Karpas-422 (cell line): ENCODE measurements at places on chromosomes 3 and 15. TPM values are rescaled to one million over a fixed set of nuclear protein-coding genes. Genes with fewer than 3 reads are reported as not detected.

- no peaks in the 10 kb centered on the region for H3K4me1 ChIP-seq
- H3K27ac ChIP-seq = no peak overlapping the region
- no peaks in the 10 kb centered on the region for H3K36me3 ChIP-seq
- DNase-seq = no peak
- no peak overlapping the region for H3K4me3 ChIP-seq
Measured at GRCh38 chr3:79424811-79425210, 343.0 kb downstream of the ROBO1 start.

- peaks cover 95% of the 10 kb centered on the region for H3K4me1 ChIP-seq
- no peaks in the 10 kb centered on the region for H3K27me3 ChIP-seq
- peak overlapping the region; percentile 56 for H3K4me3 ChIP-seq
- DNase-seq = peak; percentile 93
- H3K36me3 ChIP-seq = no peaks in the 10 kb centered on the region
Measured at GRCh38 chr15:38076786-38077185, 142.3 kb downstream of the TMCO5A start.

DNA sequence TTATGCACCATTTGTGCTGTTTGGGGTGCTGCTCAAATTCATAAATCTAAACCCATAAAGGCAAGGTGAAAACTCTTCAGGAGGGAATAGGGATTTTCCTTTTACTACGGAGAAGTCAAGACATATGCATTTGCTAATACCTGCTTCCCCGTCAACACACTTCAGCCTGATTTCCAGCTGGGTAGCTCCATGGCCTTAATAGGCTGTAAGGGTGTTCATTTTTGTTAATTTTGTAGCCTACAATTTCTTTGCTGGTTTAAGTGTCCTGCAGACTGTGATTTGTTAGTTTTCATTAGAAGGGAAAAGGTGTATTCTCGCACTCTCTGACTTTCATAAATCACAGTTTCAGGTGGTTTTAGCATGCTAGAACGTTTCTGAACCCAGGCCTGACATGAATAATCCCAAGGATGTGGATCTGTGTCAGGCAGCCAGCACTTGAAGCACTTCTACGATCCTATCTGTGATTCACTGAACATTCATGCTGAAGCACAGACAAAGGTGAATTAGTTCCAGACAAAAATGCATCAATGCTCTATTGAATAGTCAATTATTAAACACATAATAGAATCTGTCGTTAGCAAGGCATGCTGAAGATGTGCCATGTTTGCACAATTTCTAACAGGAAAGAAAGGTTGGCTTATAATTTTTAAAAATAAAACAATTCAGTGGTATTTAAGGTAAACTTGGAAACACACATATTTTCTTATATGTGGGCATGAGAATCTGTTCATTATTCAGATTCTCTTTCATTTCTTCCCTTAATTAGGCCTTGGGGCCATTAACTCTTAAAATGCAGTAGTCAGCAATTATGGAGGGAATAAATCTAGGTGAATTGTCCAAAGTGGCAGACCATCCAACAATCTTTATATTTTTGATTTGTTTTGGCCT, 17.9 kb upstream of the NMNAT3 start:
- no peaks in the 10 kb centered on the region for H3K36me3 ChIP-seq
- H3K27me3 ChIP-seq = no peaks in the 10 kb centered on the region
- H3K27ac ChIP-seq = no peak overlapping the region
- no peaks in the 10 kb centered on the region for H3K4me1 ChIP-seq
- H3K4me3 ChIP-seq = no peak overlapping the region

GRCh38 chr15:55858661-55859060, 115.7 kb upstream of the PRTG start:
- H3K4me1 ChIP-seq = no peaks in the 10 kb centered on the region
- H3K27me3 ChIP-seq = no peaks in the 10 kb centered on the region
- H3K27ac ChIP-seq = no peak overlapping the region

DNA sequence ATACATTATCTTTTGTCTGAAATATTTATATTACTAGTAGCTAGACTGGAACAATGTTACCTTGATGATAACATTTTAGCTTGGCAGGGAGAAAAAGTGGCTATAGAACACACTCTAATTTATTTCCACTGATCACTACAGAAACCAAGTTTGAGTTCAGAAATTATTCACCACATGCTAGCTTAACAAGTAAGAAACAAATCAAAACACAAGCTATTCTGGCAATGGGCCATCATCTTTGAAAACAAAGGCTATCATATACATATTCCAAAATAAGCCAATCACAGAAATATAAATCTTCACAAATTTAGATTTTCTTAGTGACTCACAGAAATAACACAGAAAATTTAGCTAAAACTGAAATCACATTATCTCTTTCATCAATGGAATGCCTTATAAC, 17.1 kb downstream of the AQR start:
- no peak overlapping the region for H3K4me3 ChIP-seq
- no peak for DNase-seq
- H3K27me3 ChIP-seq = no peaks in the 10 kb centered on the region
- H3K36me3 ChIP-seq = peaks cover 30% of the 10 kb centered on the region
- no peaks in the 10 kb centered on the region for H3K4me1 ChIP-seq
- H3K27ac ChIP-seq = no peak overlapping the region

- H3K27ac ChIP-seq = no peak overlapping the region
- no peaks in the 10 kb centered on the region for H3K36me3 ChIP-seq
- DNase-seq = no peak
- no peaks in the 10 kb centered on the region for H3K4me1 ChIP-seq
- no peaks in the 10 kb centered on the region for H3K27me3 ChIP-seq
Measured at GRCh38 chr3:119796785-119797184, 14.9 kb downstream of the NR1I2 start.

GRCh38 chr3:114557791-114558190, 264.0 kb downstream of the TIGIT start:
- H3K27me3 ChIP-seq = no peaks in the 10 kb centered on the region
- no peaks in the 10 kb centered on the region for H3K36me3 ChIP-seq
- H3K27ac ChIP-seq = no peak overlapping the region
- no peak for DNase-seq
- H3K4me1 ChIP-seq = no peaks in the 10 kb centered on the region

GRCh38 chr3:169659820-169660674, 3.5 kb downstream of the MECOM start:
- peaks cover 27% of the 10 kb centered on the region for H3K4me1 ChIP-seq
- no peak for DNase-seq
- no peak overlapping the region for H3K4me3 ChIP-seq
- no peaks in the 10 kb centered on the region for H3K36me3 ChIP-seq
- H3K27ac ChIP-seq = no peak overlapping the region

CCR1 gene
- not detected in 2 replicates for total RNA-seq

ITIH3 gene
- total RNA-seq = not detected in 2 replicates

ECT2 gene
- 15.4 and 25.6 TPM in 2 replicates for total RNA-seq

ZMYND10 gene
- 1.3 and 1.4 TPM in 2 replicates for total RNA-seq

BNC1 gene
- not detected in 2 replicates for total RNA-seq

MST1R gene
- not detected in 2 replicates for total RNA-seq
